ENCODE measurements at places on chromosomes 4 and X.

GRCh38 chr4:22744478-22745062, 51.8 kb downstream of the GBA3 start:
- no peak for DNase-seq

- no peak for DNase-seq
Observed at GRCh38 chrX:149682031-149682430, 29.8 kb upstream of the MAGEA11 start.

DNA sequence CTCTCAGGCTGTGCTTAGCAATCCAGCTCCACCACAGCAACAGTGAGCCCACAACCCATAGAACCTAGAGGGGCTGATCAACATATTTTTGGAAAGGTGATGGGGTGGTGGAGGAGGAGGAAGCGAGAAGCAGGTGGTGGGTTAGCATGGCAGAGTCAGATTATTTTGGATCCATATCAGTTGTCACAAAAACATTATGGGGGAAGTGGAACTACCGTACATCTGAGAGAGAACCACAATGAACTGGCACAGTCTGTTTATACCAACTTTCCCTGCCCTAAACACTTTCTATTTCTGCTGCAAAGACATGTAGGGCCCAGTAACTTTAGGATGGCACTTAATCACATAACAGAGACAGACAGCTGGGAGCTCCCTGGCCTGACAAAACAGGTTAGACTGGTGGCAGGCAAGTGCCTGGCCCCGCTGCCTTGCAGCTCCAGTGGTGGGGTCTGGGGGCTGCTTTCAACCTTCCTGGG, 4.3 kb downstream of the SLC9A7 start:
- DNase-seq, result no peak

DNA sequence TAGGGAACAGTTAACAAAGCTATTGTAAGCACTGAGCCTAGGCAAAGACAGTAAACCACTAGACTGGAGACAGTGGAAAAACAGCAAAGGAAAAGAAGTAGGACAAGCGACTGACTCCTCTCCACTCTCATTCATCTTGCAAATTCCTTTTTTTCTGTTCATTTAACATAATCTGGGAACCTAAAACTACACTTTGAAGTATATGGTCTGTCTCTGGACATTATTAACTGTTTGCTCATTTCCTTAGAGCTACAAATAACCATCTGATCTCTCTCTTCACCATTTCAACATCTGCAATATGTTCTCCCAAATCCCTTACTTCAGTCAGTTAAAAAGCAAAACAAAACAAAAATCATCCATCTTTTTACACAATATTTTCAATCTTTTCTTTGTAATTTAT, 642 bp downstream of the HMGN5 start:
- no peak for DNase-seq

- DNase-seq, result peak; percentile 66
Observed at GRCh38 chr4:152485726-152486276, 50.1 kb downstream of the FBXW7 start.

GRCh38 chr4:140790765-140791164, 34.6 kb upstream of the TBC1D9 start:
- DNase-seq, result no peak

- no peak for DNase-seq
Observed at GRCh38 chr4:27807207-27807606, 946.6 kb downstream of the STIM2 start.

- peak; percentile 39 for DNase-seq
Observed at GRCh38 chr4:108372681-108373080, 203.9 kb upstream of the LEF1 start.

GRCh38 chr4:164937576-164938270, 39.7 kb downstream of the TRIM61 start:
- DNase-seq, result no peak

DNA sequence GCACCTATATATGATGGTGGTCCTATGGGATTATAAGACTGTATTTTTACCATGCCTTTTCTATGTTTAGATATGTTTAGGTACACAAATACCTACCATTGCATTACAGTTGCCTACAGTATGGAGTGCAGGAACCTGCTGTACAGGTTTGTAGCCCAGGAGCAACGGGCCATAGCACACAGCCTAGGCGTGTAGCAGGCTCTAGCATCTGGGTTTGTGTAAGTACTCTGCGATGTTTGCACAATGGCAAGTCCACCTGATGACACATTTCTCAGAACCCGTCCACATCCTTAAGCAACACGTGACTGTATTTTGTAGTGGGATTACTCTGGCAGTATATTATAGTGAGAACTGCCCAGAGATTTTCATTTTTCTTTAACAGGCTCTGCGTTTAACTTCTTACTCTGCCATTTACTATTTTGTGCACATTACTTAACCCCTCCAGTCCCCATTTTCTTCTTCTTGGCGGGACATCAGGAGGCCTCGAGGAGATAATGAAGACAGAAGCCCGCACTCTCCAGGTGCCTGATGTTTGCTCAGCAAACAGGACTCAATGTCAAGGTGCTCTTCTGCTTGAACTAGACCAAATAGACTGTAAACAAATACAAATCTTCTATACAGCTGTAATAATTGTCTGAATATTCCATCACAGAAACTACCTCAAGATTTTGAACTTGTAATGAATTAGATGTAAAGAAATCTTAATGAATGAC, 102.0 kb upstream of the PDLIM3 start:
- DNase-seq, result no peak

DNA sequence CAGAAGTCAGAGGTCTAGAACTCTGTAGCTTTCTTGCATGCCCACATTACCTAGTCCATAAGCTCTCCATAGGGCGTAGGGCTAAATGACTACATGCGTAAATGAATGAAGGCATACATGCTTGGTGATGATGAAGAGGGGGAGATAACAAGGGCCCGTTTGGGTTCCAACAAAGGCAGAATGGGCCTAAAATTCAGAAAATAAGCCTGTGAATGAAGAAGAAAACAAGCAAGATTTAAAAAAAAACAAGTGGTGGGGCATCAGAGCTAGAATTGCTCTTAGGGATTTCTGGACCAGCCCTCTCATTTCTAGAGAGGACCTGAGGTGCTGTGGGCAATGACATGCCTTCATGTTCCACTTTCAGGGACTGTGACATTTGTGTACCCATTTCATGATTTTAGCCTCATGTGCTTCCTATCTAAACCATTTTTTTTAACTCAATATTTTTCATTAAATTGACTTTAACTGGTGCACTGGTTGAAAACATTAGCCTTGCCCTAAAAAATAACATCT, 12.1 kb downstream of the GPRIN3 start:
- no peak for DNase-seq

- no peak for DNase-seq
Observed at GRCh38 chrX:9164533-9165426, 130.9 kb upstream of the FAM9B start.

DNA sequence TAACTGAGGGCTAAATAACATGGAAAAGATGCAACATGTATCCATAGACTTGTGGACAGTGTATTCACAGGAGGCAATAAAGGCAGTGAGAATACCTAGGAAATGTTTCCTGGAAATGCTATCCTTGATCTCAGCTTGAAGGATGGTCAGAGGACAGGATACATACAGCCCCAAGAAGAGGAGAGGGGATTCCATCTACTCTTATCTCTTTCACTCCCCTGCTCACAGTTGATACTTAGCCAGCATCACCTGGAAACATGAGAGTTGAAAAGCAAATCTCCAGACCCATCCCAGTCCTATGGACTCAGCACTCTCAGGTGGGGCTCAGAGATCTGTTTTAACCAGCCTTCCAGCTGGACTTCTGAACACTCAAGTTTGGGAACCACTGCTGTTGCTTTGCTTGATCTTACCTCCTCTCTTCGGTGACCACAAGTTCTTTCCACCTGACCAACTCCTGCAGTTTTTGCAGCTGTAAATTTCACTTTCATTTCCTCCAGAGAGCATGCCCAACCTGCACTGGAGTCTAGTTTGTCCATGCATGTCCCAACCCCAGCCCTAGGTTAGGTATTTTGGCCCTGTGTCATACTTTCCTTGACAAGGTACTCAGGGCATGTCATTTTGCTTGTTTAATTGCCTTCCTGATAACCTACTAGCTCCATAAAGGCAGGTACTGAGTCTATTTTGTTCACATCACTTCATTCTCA, 10.4 kb downstream of the RELL1 start:
- DNase-seq, result peak; percentile 62

- no peak for DNase-seq
Observed at GRCh38 chr4:81565142-81565870, 93.6 kb upstream of the RASGEF1B start.

DNA sequence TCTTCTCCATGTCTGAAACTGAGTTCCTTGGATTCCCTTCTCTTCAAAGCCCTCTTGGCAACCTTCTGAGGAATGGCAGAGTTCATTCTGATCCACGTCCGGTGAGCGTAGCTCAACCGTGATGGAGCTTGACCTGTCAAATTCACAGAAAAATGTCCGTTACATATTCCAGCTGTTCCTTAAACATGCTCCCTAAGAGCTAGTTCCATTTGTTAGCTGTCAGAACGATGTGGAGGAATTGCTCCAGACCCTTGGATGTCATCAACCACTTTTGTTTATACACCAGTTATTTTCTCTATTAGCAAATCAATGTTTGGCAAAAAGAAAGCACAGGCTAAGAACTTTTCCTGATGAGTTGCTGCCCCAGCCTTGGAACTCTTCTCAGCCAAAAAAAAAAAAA, 50.1 kb downstream of the NHS start:
- DNase-seq, result no peak

DNA sequence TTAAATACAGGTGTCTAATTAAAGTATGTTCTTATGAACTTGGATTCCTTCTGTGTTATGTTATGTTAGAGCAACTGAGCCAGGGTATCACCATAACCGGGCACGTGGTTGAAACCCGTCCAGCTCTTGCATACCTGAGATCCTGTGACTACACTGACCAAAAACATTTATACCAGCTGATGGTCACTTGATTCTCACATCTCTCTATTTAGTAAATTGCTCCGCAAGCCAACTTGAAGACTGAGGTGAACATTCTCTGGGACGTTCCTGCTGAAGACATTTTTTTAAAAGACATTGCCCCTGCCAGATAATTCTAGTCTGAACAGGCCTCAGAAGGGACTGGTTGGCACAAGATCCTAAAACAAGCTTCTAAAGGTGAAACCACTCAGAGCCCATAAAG, 550.0 kb upstream of the DIPK2B start:
- no peak for DNase-seq

DNA sequence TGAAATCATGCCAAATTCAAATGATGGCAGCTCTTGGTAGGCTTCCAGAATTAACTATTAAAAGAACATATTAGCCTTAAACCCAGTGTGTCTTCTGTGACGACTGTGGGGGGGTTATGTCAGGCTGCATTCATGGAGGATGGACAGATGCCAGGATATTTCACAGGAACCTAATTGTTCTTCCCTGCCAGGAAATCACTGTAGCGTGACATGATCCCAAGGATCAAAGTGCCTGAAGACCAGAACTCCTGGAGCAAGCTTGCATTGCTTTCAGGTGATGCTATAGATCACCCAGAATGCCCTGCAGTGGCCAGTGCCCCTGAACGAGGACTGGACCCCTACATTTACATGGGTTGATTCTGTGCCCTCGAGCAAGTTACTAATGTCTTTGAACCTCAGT, 1093.0 kb upstream of the TENM3 start:
- no peak for DNase-seq

- DNase-seq, result no peak
Observed at GRCh38 chrX:107559506-107559905, 68.8 kb upstream of the PRPS1 start.

DNA sequence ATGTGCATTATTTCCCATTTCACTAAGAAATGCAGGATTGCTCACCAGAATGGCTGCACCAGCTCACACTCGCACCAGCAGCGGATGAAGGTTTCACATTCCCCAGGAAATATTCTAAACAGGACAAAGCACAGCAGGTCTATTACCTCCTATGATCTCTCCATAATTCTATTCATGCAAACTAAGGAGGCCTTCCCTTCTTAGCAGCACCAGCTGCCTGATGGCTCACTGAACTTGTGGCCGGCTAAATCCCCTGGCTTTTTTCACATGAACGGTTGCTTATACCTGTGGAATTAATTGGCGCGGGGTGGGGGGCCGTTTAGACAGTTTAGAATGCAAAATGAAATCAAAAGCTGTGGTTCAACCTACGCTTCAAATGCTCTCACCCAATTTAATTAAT, 73.5 kb upstream of the SRD5A3 start:
- DNase-seq, result no peak

DNA sequence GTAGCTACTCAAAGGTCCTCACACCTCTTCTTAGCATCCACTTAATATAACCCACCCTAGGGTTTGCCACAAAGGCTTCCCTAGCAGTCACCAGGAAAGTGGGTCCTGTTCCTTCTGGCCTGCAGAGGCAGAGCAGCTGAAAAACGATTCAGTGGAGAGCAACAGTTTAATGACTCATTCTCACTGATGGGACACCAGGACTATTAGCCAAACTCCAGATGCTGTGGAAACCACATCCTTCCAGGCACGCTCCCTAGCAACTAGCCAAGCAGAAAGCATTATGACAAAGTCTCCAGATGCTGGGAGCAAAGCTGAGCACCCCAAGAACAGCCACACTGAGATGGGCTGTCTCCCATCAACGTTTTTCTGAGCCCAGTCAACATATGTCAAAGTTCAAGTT, 30.3 kb upstream of the UTP14A start:
- no peak for DNase-seq

DNA sequence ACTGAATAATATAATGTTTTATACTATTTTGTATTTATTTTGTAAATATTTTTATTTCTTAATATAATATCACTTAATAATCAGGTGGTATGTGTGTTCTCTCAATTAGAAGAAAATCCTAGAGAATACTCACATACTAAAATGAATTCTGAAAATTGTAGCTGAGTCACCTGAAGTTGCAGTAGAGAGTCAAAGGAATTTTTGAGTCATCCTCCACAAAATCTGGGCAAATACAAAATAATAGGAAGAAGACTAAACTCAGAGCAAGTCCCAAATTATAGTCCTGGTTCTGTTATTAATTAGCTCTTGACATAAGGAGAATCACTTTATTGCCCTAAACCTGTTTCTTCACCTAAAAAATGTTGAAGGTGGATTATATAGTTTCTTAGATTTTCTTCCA, 57.8 kb downstream of the SPATA4 start:
- no peak for DNase-seq

GRCh38 chrX:138756234-138756633, 44.7 kb upstream of the FGF13 start:
- no peak for DNase-seq

- DNase-seq, result no peak
Observed at GRCh38 chr4:121873604-121874003, 3.3 kb upstream of the BBS7 start.

DNA sequence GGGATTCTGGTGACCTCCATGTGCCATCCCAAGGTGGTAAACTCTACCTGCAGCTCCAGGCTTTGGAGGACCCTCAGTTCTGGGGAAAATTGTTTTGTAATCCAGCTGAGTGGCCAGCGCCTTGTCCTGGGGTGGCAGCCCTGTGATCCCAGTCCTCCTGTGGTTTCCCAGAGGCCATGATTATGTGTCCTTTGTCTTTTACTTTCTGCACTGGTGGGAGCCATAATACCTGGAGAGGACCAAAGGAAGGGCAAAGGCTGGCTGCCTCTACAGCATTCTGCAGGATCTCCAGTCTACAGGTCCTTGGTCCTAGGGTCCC, 64.0 kb downstream of the NBDY start:
- no peak for DNase-seq

DNA sequence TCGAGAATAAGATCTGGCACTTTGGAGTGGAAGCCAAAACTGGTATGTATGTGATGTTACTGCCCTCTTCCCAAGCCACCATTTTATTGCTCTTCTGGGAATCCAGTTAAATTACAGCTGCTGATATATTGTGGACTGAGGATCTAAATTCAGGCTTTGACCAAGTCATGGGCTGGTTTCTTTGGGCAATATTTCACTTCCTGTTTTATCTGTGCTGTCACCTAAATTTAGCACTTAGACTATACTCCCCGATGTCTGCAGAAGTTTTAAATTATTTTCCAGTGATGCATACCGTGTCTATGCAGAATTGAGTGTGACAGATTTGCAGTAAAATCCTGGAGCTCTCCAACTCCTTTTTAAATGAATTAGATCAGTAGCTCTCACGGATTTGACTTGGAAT, 100.0 kb downstream of the TEX13A start:
- no peak for DNase-seq
